ENCODE measurements at places on chromosomes 5 and 9.

GRCh38 chr9:123860603-123861002 lies 69.3 kb downstream of the DENND1A start:
- DNase-seq: no peak

- DNase-seq: no peak
Observed at GRCh38 chr9:93304574-93305496, 120.9 kb downstream of the WNK2 start.

DNA sequence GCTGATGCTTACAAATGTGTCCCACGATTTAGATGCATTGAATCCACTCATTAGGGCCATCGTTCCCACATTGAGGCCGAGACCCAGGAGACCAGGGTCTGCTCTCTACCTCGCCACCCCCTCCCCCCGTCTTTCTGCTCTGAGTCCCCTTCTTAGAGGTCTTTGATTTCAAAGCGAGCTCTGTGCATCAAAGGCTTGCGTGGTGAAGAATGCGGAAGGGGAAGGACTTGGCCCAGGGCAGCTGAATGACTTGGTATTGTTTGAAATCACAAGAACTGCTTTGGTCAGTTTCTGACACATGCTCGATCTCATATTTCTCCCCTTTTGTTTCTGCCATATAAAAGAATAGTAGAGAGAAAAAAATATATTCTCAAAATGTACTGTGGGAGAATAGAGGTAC lies 78.3 kb upstream of the IRX1 start:
- DNase-seq: no peak

DNA sequence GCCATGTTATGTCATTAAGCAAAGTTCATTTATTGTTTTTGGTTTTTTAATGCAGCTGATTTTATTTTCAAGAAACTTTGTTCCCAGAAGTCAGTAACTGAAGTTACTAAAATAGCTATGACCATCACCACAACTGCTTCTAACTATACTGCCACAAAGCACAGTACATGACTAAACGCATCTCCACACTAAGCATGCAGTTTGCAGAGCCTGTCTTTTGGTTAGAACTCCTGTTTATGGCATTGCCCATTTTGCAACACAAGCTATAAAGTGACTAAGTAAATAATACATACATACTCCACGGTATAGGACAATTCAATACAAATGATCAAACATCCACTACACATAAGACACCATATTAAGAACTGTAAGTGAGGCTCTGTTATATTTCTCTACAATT lies 109.7 kb downstream of the MLLT3 start:
- DNase-seq: no peak

DNA sequence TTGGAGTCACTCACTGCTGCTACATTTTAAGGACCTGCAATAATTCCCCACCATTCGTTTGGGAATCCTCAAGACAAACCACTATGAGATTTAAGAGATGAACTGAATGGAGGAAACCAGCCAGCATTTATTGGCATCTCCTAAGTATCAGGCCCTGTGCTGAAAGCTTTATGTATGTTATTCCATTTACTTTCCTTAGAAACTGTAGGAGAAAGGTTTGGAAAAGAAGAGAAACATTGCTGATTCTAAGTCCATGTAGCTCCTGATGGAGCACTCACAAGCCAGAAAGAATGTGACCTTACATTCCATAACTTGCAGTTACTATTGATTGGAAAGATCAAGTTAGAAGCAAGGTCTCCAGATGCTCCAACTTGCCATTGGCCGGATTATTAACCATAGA lies 267.4 kb downstream of the GAS1 start:
- DNase-seq: no peak

DNA sequence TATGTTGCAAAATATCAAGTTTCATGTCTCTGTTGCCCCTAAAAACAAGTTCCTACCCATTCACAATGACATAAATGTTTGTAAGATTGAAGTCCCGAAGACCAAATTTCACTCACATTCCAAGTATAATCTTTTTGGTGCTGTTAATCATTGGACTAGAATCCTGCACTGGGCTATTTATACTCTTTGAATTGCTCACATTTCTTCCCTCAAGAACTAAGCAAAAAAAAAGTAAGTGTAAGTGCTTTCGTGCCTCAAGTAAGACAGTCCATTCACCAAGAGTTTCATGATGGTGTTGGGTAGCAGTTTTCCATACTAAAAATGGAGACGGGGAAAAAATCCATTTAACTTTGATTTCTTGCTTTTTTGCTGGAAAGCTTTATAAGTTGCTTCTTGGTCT lies 242.3 kb downstream of the EBF1 start:
- DNase-seq: no peak

DNA sequence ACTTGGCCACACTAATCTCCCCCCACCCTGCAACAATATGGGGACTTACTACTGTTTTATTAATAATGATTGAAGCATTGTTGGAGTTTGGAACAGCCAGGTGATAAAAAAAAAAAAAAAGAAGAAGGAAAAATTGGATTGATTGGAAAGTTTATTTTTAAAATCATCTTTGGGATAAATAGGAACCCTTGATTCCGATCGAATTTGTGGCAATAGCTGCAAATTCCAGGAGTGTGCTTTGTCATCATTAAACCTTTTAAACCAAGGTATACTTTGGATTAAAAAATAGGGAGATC lies 907 bp upstream of the NR2F1 start:
- DNase-seq: no peak

DNA sequence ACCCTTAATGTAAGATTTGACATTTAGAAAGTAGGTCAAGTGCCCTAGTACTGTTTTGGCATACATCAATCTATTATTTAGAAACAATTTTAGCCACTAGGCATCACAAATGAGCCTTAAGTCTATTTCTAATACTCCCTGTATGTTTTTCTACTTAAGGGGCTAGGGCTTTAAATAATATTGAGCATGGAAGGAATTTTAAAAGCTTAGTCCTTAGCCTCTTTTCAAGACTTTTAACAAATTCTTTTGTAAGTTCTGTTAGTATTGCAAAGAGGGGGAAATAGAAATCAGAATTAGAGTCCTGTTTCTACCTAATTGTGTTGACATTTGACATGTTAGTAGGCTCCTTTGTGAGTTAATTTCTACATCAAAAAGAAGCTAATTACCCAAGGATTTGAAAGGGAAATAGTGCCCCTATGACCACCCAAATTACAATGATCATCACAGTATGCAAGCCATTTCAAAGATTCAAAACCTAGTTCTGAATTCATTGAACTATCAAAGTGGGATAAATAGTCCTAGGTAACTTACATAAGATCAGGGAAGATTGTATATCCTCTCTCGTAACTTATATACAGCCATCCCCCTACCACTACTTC lies 647.8 kb upstream of the ACO1 start:
- DNase-seq: no peak

Measured in left lung (tissue), 14 donors.